T-helper 2 cell treated with Interferon-gamma antibody and Interleukin-4, amounts not matched to agents 5 μg/mL and 100 μg/mL, for 36 hours (primary cell): ENCODE measurements at places on chromosomes 5 and 9.

DNA sequence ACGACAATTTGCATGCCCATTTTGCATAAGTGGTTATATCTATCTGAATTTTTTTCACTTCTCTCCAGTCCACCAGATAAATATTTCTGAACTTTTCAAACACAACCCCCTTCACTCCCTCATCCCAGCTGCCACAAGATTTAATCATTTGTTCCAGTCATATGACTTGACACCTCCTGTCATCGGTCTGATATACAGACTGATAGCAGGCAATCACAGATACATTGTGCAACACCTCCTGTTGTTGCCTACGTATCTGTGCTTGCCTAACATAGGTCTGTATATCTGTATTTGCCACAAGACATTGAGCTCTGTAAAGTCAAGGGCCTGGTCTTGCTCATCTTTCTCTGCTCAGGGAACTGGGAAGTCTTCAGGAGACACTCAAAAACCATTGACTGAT, 65.6 kb downstream of the GNA14 start:
- no peak for DNase-seq

- DNase-seq, result peak; percentile 67
Measured at GRCh38 chr9:125632321-125633115, 74.5 kb downstream of the MAPKAP1 start.

DNA sequence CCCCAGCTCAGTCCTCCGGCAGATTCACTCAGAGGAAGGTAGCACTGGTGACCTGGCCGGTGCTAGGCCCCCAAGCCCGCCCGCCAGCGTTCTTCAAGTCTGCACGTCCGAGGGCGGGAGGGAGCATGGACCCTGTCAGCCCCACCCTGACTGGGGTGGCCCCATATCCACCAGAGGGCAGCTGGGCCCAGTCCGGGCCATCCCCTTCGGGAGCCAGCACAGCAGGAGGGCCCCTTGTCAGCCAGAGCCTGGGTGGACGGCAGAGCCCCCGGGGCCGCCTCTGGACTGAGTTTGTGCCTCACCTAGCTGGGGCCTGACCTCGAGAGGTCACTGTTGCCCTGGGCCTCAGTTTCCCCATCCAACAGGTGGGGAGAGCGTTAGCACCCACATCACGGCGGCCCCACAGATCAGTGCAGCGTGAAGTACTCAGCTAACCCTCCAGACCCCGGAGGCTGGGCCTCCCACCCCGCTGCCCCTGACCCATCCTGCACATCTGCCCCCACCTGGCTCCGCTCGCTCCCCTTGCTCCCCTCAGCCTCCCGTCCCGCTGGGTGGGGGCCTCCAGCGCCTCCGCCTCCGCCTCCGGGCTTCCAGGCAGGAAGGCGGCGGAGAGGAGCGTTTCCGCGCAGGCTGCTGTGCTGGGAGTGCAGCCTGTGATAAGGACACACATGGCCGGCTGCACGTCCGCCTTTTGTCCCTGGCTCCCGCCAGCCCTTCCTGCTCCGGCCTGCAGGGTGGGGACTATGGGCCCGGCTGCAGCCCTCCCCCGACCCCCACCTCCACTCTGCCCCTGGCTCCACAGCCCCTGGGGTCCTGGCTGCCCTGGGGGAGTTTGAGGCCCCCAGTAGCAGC, 16.6 kb upstream of the EGFL7 start:
- no peak for DNase-seq

DNA sequence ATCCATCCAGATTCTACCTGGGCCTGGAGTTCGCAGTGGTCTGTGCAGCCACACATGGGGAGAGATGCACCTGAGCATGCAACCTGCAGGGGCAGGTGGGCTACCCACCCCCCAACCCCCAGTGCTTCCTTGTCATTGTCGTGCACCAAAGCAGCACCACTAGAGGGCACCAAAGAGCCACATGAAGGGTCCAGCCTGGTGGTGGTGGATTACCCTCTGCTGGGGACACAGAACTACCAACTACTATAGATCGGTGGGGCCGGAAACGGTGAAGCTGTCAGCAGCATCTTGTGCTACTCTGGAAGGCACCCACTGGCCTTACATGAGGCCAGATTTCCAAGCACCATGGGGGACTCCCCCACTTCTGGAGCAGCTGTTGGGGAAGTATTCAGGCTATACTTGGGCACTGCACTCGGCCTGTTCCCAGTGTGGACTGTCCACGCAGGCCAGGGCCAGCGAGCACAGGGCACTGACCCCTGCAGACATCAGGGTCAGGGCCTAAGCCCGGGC, 60.2 kb upstream of the TBC1D2 start:
- peak; percentile 58 for DNase-seq

GRCh38 chr5:145919413-145919812, 17.0 kb upstream of the SH3RF2 start:
- DNase-seq, result no peak
